ENCODE measurements at places on chromosomes 7 and 10.

DNA sequence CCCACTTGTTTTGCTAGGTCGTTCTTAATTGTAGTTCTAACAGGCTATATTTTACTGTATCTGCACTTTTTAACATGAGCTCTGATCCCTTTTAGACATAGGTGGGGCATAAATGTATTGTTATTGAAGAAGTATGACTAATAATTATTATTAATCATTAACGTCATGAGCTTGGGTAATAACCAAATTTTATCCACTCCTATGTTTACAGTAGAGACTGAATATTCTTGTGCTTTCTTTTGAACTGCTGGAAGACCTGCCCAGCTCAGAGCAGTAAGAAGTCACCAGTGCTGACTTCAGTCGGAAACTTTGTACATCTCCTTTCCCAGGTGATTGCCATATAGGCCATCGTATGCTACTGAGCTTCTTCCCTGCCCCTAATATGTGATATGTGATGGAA is 18.7 kb downstream of the PKD2L1 start:
- DNase-seq: no peak

DNA sequence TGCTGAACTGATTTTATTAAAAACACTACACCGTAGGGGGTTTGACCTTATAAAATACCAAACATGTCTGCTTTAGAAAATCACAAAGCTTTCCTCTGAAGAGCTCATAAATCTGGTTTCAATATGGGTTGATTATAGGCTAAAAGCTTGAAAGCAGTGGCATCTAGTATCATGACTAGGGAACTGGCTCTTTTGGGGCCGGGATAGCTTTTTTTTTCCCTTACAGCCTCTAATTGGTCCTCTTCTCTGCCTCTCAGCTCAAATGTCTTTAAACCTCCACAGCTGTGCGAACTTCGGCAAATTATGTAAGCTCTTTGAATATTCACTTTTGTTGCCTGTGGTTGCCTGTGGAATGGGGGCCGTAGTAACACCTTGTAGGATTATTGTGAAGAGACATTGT is 8.4 kb downstream of the BAMBI start:
- DNase-seq: no peak

DNA sequence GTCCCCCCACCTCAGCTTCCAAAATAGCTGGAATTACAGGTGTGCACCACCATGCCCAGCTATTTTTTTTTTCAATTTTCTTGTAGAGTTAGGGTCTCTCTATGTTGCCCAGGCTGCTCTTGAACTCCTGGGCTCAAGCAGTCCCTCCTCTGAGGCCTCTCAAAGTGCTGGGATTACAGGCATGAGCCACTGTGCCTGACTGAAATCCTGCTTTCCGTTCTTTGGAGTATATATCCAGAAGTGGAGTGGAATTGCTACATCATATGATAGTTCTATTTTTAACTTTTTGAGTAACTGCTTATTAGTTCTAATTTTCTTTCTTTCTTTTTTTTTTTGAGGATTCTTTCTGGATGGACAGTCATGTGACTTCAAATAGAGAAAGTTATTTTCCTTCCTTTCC is 62.9 kb upstream of the ZMIZ2 start:
- DNase-seq: no peak

DNA sequence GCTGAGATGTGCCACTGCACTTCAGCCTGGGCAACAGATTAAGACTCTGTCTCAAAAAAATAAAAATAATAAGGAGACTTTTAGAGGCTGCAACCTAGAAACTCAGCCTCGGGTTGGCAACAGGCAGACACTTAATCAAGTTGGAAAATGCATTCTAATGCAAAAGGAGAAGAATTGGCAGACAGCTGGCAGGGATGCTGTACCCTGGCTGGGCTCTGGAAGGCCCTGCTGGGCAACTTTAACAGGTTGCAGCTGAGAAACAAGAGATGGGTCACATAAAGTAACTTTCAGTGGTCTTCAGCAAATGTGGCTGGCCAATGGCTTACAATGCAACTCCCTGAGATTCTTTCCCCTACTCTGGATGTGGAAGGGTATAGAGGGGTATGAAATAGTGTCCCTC is 1225.7 kb downstream of the TYW1 start:
- no peak for DNase-seq

- no peak for DNase-seq
Measured at GRCh38 chr7:155899596-155899995, 87.3 kb upstream of the SHH start.

- DNase-seq: peak; percentile 28
Measured at GRCh38 chr10:46033602-46034011, 3.2 kb upstream of the NCOA4 start.

- no peak for DNase-seq
Measured at GRCh38 chr10:101645659-101646058, 49.3 kb downstream of the FBXW4 start.

- DNase-seq: no peak
Measured at GRCh38 chr7:139479620-139480019, 3.9 kb downstream of the KLRG2 start.

DNA sequence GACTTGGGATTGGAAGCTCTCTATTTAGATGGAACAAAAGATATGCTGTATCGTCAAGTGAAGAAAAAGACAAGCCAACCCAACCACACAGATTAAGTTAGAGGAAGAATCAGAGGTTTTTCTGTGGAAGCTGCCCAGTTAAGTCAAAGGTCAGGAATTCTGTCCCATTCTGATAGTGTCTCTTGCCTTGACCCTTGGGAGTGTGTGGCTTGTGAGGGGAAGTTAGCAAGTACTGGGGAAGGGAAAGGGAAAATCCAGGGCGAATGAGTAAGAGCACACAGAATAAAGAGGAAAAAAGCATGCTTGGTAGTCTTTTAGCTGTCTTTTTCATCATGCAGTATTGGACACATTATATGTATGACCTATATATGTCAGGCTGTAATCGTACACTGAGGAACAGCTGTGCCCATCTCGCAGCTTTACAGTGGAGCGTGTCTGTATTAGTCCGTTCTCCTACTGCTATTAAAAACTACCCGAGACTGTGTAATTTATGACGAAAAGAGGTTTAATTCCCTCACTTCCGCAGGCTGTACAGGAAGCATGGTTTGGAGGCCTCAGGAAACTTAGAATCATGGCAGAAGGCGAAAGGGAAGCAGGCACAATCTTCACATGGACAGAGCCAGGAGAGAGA is 197.2 kb downstream of the GALNT17 start:
- DNase-seq: no peak

DNA sequence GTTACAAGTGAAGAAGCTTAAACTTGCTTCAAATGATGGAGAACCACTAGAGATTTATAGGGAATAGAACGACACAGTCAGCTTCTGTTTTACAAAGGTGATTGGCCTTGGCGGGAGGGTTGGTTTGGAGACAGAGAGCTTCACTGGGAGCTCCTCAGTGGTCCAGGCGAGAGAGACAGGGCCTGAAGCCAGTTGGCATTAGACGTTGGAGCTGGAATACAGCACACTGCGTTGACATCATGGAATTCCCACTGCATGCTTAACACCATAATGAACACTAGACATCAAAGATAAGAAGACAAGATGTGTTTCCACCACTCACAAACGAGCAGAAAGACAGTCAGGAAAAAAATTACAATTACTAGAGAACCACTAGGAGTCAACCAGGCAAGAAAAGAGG is 67.8 kb downstream of the TBXAS1 start:
- DNase-seq: no peak
